ENCODE measurements at places on chromosomes 4 and X. TPM values are rescaled to one million over a fixed set of nuclear protein-coding genes. Genes with fewer than 3 reads are reported as not detected.
A peak's percentile ranks its signal among the peaks of the same experiment; 100 is the strongest.

GRCh38 chr4:2253160-2254084, 8.5 kb downstream of the MXD4 start:
- peaks cover 48% of the 10 kb centered on the region for H3K36me3 ChIP-seq
- H3K4me1 ChIP-seq = peaks cover 36% of the 10 kb centered on the region
- no peak overlapping the region for H3K27ac ChIP-seq
- no peak overlapping the region for H3K4me3 ChIP-seq
- peak; percentile 2 for DNase-seq
- no peaks in the 10 kb centered on the region for H3K27me3 ChIP-seq

- peak; percentile 63 for DNase-seq
- H3K27ac ChIP-seq = peak overlapping the region; percentile 97
- H3K4me1 ChIP-seq = peaks cover 8% of the 10 kb centered on the region
- peaks cover 8% of the 10 kb centered on the region for H3K36me3 ChIP-seq
- no peaks in the 10 kb centered on the region for H3K27me3 ChIP-seq
- H3K4me3 ChIP-seq = peak overlapping the region; percentile 64
These were observed 2.4 kb downstream of the SPRY1 start for GRCh38 chr4:123398853-123399626.

DNA sequence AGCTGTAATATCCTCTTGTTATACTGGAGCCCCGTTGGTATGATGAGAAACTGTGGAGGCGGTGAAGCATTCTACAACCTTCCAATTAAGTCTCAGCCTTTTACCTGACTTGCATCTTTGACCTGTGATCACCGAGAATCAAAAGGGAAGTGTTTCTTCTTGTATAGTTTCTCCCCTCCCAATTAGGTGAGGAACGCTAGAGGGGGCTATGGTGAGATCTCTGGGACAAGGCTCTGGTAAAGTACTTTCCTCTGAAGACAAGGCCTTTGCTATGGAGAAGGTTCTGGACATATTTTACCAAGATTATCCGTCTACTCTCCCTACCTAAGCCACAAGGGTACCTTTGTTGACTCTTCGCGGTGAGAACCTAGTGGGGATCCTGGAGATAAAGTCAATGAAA, 111.3 kb downstream of the CBLL2 start:
- no peaks in the 10 kb centered on the region for H3K36me3 ChIP-seq
- no peaks in the 10 kb centered on the region for H3K27me3 ChIP-seq
- H3K27ac ChIP-seq = no peak overlapping the region
- no peak for DNase-seq
- H3K4me3 ChIP-seq = no peak overlapping the region
- H3K4me1 ChIP-seq = no peaks in the 10 kb centered on the region

- H3K36me3 ChIP-seq = no peaks in the 10 kb centered on the region
- H3K27ac ChIP-seq = no peak overlapping the region
- no peak for DNase-seq
- H3K4me3 ChIP-seq = no peak overlapping the region
- H3K4me1 ChIP-seq = no peaks in the 10 kb centered on the region
These were observed 436.1 kb downstream of the ANKRD50 start for GRCh38 chr4:124276461-124276860.

DNA sequence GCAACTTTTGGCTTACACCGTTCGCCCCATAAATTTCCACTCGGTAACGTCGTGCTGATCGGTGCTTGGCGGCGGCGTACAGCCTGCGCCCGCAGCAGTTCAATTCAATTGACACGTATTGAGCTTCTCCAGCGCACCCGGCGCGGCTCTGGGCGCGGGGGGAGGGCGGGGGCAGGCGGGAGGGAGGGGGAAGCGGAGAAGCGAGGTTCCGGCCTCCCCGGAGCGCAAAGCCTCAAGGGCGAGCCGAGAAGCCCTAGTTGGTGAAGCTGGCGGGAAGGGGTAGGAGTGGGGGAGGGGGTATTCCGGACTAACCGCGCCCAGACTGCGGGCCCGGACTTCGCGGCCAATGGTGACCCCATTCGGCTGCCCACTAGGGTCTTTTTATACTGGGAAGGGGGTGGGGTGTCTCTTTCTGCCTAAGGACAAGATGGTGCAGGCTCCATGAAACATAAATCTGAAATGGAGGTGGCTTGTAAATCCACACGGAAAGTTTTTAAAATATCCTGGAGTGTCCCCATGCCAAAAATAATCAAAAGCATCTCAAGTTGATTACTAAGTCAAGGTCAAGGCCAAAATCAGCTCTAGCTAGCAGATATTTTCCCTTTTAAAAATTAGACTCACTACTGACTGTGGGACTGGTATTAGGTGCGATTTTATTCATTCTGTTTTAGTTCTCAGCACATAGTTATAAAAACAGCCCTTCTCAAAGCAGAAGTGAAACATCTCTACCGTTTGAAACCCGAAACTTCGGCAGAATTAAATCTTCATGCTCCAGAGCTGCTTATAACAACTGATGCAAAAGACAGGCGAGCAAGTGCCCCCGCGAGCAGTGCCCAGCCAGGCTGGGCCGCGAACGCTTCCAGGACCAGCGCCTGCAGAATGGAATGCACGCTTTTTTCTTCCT, 1.5 kb upstream of the BCOR start:
- peaks cover 5% of the 10 kb centered on the region for H3K27me3 ChIP-seq
- peak overlapping the region; percentile 54 for H3K4me3 ChIP-seq
- peaks cover 12% of the 10 kb centered on the region for H3K4me1 ChIP-seq
- peak; percentile 54 for DNase-seq

- no peaks in the 10 kb centered on the region for H3K4me1 ChIP-seq
- no peak overlapping the region for H3K4me3 ChIP-seq
- no peaks in the 10 kb centered on the region for H3K27me3 ChIP-seq
- H3K27ac ChIP-seq = no peak overlapping the region
- H3K36me3 ChIP-seq = no peaks in the 10 kb centered on the region
These were observed 80.0 kb upstream of the FGF13 start for GRCh38 chrX:138791551-138791950.

- H3K4me3 ChIP-seq = no peak overlapping the region
- H3K27me3 ChIP-seq = no peaks in the 10 kb centered on the region
- H3K4me1 ChIP-seq = peaks cover 9% of the 10 kb centered on the region
- DNase-seq = peak; percentile 56
- H3K36me3 ChIP-seq = peaks cover 8% of the 10 kb centered on the region
These were observed 2.0 kb upstream of the THAP9 start for GRCh38 chr4:82898322-82899243.

DNA sequence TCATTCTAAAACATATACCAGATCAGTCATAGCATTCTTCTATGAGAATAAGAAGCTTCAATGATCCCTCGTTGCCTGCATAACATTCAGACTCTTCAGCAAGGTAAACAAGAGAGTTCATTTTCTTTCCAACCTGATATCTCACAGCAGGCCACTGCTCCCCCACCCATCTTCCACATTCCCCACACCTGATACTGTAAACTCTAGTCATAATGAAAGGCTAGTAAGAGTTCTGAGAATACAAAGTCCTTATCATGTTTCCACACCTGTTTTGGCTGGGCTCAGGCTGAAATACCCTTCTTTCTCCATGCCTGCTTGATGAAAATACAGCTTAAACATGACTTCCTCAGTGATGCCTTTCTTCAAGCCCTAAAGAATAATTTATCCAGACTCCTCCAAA, 2.3 kb upstream of the AASDH start:
- DNase-seq = no peak
- H3K4me1 ChIP-seq = peaks cover 12% of the 10 kb centered on the region
- no peak overlapping the region for H3K27ac ChIP-seq
- H3K36me3 ChIP-seq = no peaks in the 10 kb centered on the region
- no peaks in the 10 kb centered on the region for H3K27me3 ChIP-seq

GRCh38 chrX:22278375-22278774, 5.7 kb downstream of the CBLL2 start:
- H3K27me3 ChIP-seq = no peaks in the 10 kb centered on the region
- H3K4me3 ChIP-seq = no peak overlapping the region
- DNase-seq = no peak
- H3K36me3 ChIP-seq = no peaks in the 10 kb centered on the region

GRCh38 chr4:148229798-148230197, 212.4 kb downstream of the NR3C2 start:
- H3K27me3 ChIP-seq = no peaks in the 10 kb centered on the region
- H3K4me3 ChIP-seq = no peak overlapping the region
- H3K36me3 ChIP-seq = no peaks in the 10 kb centered on the region
- peaks cover 19% of the 10 kb centered on the region for H3K4me1 ChIP-seq

SH3TC1 gene
- total RNA-seq = 29.5 TPM

MAGEA12 gene
- not detected for total RNA-seq

KIF4A gene
- 0.11 TPM for total RNA-seq

BCAP31 gene
- 228 TPM for total RNA-seq

All from thyroid gland (tissue), 4 donors.